ENCODE measurements at places on chromosomes 3 and 15.

- DNase-seq = no peak
Observed at GRCh38 chr3:79175870-79176269, 591.9 kb downstream of the ROBO1 start.

DNA sequence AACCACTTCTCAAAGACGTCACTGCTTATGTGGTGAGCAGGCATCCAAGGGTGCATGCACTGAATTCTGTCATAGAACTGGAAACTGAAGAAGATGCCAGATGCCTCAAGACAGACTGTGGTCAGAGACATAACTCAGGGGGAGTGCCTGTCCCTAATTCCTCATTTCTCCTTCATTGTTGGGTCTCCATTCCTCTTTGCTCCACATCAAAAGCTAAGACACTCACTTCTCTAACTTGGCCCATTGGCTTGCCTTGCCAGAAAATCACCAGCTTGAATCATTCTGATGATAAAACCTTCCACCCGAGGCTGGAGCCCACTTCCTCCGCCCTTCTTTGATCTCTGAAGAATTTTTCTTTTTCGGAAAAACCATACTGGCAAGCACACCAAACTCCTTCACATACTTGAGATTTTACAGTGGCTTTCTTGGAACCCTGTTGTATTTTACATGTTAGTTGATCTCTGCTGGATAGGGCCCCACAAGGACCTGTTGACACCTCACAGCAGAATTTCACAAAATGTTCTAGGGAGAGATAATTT is 69.9 kb downstream of the COL8A1 start:
- no peak for DNase-seq

- DNase-seq = no peak
Observed at GRCh38 chr3:4754180-4755086, 224.8 kb upstream of the BHLHE40 start.

GRCh38 chr3:12708584-12709192 is 44.8 kb upstream of the RAF1 start:
- no peak for DNase-seq

DNA sequence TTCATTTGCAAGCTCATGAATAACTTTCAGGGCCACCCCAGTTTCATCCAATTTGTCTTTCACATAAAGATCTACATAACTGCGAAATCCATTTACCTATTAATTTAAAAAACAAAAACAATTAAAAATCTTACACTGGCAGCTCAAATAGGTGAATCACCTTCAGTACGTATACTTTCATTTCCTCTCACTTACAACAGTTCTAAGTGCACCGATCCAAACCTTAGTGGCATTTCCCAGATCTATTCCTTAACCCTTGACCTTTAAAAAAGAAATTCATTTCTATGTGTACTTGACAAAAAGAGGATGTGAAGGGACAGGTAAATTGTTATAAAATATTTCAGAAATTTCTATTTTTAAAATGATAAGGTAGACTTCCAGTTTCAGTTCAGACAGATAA is 30.8 kb downstream of the TOP2B start:
- no peak for DNase-seq

DNA sequence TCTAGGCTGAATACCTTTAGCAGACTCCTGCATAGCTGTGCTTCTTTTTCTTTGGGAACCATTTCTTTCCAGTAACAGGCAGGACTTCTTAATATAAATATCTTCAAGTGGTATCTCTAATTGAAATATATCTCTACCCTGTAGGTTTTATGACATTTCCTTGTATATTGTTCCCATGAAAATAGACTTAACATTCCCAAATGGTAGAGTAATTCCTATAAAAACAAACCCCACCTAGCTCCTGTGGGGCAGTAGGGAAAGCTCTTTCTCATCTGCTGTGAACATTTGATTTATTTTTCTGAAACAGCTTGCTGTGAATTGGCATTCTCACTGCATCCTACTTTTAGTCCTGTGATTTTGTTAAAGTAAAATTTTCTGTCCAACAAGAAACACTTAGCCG is 20.8 kb downstream of the SELENOT start:
- no peak for DNase-seq

DNA sequence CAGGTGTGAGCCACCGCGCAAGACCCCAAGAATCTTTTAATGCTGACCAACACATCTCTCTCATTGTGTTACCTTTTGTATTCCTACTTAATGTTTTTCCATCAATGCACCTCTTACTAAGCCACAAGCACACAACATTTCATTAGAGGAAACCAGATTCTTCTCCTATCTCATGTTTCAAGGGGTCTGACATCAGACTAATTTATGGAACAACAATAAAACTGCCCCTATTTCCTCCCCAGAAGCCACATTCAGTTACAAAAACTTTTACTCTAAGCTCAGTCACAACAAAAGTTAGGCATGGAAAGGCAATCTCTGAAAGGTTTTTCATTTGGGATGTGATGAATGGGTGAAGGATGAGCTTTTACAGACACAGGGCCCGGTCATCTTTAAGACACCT is 251.8 kb downstream of the MAGI1 start:
- DNase-seq = no peak

GRCh38 chr15:40265875-40266274 is 17.0 kb downstream of the ANKRD63 start:
- DNase-seq = no peak

DNA sequence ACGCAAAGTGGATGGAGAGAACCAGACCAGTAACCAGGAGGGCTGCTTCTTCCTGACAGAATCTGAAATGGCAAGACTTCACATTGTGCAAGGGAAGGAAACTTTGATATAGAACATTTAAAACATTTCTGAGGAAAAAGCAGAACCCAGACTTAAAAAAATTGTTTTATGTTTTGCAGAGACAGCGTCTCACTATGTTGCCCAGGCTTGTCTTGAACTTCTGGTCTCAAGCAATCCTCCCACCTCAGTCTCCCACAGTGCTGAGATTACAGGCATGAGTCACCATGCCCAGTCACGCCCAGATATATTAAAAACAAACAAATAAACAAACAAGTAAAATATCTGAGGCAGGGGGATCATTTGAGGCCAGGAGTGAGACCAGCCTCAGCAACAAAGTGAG is 46.2 kb downstream of the CRTAP start:
- DNase-seq = no peak

- DNase-seq = no peak
Observed at GRCh38 chr3:35486295-35486694, 153.0 kb upstream of the ARPP21 start.

DNA sequence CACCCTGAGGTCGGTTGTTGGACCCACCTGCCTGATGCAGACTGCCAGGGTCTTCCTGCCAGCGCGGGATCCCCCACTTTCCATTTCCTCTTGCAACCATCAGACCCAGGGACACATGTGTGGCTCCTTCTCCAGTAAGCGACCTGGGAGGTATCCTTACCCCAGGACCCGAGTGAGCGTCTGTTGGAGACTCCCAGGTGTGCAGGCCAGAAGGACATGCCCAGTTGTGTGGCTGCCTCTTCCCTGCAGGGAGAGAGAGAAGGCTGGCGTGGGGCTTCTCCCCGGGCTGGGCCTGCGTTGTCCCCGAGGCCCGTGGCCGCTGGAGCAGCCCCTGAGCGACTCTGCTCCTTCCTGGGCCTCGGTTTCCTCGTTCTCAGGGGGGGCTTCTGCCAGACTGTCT is 56.8 kb downstream of the APBA2 start:
- DNase-seq = no peak

- DNase-seq = no peak
Observed at GRCh38 chr15:46014532-46014931, 379.7 kb downstream of the SQOR start.

GRCh38 chr15:45630917-45631691 is 3.7 kb upstream of the SQOR start:
- DNase-seq = no peak

DNA sequence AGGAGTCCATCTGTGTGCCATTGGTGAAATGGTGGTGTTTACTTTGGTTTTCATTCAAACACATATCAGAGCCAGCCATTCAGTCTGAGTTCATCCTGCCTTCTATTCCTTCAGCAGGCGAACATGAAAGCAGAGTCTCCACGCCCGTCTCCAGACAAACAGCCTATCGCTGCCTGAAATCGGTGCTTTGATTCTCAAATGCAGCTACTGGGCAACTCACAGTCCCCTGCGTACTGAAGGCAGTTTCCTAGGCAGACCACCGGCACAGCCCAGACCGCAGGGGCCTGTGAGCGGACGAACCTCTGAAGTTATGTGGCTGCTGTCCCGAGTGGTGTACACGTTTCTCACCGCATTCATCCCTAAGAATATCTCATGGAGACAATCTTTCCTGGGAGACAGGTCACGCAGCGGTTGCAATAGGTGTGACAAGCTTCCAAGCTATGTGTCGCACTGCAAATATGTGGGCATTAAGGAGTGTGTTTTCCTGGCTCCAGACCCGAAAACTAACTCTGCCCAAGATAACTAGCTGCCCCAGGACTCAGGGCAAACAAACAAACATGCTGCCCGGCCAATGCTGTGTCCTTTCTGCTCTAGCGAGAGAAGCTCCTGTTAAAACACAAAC is 16.9 kb upstream of the RYR3 start:
- no peak for DNase-seq

DNA sequence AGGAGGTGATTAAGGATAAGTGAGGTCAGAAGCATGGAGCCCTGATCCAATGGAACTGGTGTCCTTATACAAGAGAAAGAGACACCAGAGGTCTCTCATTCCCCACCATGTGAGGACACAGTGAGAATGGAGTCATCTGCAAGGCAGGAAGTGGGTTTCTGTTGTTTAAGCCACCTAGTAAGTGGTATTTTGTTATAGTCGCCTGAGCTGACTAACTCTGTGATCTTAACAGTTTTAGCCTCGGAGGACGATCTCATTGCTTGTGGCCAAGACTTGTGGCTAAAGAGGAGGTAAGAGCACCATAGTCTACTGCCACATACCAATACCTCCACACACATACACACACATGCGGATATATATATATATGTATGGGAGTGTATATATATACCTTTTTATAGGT is 73.8 kb downstream of the MCTP2 start:
- DNase-seq = no peak

DNA sequence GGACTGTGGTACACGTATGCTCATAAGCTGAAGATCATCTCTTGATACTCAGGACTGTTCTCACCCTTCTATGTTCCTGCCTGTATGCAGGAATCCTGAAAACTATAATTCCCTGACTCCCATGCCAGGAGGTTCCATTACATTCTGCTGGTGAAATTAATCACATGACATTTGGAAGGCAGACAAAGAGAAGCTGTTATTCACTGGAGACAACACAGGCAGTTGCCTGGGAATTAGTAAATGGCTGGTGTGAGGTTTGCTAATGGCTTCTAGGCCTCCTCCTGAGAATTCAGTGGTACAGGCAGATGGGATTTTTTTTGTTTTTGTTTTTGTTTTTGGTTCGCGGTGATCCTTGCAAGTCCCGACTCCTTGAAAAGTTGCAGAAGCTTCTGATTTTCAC is 91.4 kb downstream of the CTNNB1 start:
- no peak for DNase-seq

- no peak for DNase-seq
Observed at GRCh38 chr15:85676342-85677098, 118.2 kb downstream of the KLHL25 start.

GRCh38 chr3:128763967-128764366 is 38.0 kb downstream of the RAB7A start:
- no peak for DNase-seq

- no peak for DNase-seq
Observed at GRCh38 chr3:111616417-111617105, 21.4 kb upstream of the ZBED2 start.

DNA sequence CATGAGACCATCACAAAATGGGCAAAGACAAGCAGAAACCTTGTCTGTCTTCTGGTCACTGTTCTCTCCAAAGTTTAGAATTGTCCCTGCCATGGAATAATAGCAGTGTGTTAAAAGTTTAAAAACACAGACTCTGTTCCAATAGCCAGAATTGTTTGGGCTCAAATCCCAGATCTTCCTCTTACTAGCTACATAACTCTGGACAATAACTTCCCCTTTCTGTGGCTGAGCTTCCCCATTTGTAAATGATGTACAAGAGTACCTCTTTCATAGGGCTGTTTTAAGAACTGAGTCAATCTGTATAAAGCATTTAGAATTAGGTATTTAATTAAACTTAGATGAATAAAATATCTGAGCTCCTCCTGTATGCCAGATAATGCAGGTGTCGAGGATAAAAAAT is 623.0 kb downstream of the NTRK3 start:
- no peak for DNase-seq

DNA sequence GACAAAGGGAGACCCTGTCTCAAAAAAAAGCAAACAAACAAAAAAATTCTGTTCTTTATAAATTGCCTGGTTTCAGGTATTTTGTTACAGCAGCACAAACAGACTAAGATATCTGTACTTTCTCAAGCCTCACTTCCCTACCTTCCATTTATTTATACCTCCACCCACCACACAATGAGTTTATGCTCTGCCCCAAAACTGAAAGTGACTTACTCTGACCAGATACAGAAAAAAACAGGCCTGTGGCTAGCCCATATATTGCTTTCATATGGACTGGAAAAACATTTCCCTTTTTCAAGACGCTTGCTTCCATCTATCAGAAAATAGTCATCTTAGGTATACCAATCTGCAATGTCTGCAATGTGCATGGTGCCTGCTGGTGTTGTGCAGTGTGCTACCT is 8.7 kb upstream of the GPD1L start:
- no peak for DNase-seq

DNA sequence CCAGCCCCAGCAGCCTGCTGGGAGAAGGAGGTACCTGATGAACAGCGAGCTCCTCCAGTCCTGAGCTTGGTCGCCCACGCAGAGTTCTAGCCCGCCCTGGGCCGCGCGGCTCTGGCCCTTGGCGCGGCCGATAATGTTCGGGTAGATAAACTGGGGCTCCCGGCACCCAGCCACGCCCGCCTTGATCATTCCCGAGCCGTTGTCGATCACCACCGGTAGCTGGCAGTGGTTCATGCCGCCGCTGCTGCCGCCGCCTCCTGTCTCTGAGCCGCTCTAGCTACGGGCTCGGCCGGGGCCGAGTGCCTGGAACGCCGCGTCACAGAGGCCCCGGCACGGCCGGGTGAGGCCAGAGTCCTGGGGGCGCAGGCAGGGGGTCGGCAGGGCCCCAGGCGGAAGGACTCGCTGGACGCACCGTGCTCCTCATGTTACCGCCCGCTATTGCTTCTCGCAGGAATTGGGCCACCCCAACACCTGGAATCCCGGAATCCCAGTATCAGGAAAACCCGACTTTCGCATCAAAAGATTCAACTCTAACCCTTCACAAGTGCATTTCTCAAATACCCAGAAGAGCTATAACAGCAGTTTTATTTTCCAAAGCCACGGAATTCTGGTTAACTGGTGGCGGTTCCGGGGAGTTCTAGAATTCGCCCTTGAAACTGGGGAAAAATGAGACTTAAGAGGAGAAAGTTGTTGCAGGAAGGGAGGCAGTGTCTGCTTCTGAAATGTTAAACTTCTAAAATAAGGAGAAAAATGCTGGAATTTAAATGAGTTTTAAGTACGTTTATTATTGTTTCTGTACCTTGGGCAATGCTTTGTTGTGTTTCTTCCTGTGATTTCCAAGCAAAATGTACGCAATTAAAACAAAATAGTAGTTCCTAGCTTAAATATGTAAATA is at the start of gene ACTRT3:
ACTRT3 (minus strand) TSS at position 275 of the 895 bp plus-strand sequence; CDS start at position 234, 41 bp downstream.
- DNase-seq = no peak

DNA sequence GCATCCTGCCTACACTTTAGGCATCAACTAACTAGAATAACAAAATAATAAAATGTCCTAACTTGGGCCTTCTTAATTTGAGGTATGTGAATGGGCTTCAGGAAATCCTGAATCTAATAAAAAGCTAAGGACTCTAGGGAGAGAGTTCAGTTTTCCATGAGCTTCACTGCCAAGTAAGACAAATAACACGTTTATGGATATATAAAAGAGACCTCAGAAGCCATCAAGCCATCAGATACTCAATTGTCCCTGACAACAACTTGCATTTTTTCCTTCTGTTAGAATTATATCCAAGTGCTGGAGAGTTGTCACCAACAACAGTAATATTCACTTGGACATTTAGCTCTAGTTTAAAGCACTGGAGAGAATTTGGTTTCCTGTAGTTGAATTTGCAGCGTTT is 102.4 kb upstream of the IGSF10 start:
- DNase-seq = no peak
